ENCODE measurements at places on chromosomes 13 and 19.

GRCh38 chr19:32599736-32600157, 18.8 kb downstream of the PDCD5 start:
- DNase-seq: peak; percentile 30

- no peak for DNase-seq
Observed at GRCh38 chr19:47497821-47498520, 14.0 kb upstream of the KPTN start.

DNA sequence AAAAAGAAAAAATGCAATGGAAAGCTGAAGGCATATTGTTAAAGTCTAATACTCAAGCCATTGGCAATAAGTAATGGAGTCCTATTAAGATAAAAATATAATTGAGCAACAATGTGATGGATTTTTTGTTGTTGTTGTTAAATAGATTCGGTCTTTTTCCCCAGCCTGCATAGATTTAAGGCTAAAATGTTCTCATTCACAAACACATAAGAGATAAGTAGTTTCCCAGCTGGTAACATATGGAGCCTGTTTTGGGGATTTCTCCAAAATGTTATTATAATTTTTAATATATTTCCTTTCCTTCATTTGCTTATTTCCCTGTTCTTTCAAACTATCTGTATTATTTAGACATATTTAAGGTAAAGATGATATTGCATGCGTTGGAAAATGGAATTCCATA, 1149.1 kb upstream of the PRR20A start:
- DNase-seq: no peak

DNA sequence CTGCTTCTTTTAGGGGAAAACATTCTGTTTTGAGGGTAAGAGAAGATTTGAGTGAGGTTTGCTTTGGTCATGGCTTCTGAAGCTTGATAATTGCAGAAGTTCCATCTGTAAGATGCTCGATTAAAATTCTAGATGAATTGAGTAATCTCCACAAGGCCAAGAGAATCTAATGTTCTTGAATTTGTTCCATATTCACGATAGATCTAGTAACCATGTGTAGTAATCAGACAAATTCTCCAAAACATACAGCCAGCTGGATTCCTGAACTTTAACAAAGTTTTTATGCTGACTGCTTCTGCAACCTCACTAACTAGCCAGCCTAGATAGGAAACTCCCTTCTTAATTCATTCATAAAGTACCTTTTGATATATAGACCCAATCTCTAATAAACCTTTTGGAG, 92.7 kb downstream of the COL4A2 start:
- DNase-seq: no peak

- no peak for DNase-seq
Observed at GRCh38 chr19:18157465-18158063, 4.6 kb downstream of the PIK3R2 start.

DNA sequence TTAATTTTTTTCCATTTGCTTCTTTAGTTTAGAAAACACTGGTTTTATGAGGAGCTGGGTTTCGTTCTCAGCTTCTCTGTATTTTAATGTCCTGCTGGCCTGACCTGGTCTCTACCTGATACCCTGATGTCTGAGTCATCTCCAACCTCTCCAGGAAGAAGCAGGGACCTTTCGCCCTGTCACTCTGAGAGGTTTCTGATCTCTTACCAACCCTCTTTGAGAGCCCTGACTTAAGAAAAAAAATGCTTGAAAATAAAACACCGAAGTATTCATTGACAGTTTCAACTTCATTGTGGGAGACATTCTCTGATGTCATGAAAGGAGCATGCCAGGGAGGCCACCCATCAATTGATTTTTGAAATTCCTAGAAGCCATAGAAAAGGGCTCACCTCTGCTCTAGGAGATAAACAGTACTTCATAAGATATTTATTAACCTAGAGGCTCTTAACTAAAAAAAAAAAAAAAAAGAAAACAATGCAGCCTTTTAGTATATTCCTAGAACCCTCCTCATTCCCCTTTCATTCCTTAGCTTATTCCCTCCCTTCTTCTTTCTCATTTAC, 234.8 kb downstream of the ENOX1 start:
- no peak for DNase-seq

DNA sequence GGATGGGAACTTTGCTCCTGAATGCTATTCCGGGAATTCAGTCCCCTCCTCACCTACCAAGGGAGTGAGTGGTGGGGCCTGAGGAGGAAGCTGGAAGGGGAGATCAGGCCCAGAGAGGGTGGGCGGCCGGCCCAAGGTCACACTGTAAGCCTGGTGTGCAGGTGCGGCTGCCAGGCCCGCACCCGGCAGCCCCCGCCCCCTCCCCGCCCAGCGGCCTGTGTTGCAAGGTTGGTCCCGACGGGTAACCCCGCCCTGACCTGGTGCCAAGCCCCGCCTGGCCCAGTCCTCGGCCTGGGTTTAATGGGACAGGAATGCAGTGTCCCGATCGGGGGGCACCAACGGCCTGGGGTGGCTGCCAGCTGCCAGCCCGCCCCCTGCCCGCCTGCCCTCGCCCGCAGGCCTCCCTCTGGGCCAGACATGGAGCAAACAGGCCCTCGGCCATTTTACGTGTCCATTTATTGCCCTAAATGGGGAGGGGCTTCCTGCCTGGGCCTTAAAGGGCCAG, 5.5 kb downstream of the ZBTB7A start:
- peak; percentile 97 for DNase-seq

- DNase-seq: no peak
Observed at GRCh38 chr13:49314344-49314882, 66.7 kb downstream of the CDADC1 start.

- DNase-seq: no peak
Observed at GRCh38 chr13:49084961-49085360, 109.2 kb downstream of the FNDC3A start.

- no peak for DNase-seq
Observed at GRCh38 chr19:15614507-15615379, at the start of gene CYP4F8. CYP4F8 (plus strand) TSS chr19:15615218; CDS start chr19:15615617, 399 bp downstream.

DNA sequence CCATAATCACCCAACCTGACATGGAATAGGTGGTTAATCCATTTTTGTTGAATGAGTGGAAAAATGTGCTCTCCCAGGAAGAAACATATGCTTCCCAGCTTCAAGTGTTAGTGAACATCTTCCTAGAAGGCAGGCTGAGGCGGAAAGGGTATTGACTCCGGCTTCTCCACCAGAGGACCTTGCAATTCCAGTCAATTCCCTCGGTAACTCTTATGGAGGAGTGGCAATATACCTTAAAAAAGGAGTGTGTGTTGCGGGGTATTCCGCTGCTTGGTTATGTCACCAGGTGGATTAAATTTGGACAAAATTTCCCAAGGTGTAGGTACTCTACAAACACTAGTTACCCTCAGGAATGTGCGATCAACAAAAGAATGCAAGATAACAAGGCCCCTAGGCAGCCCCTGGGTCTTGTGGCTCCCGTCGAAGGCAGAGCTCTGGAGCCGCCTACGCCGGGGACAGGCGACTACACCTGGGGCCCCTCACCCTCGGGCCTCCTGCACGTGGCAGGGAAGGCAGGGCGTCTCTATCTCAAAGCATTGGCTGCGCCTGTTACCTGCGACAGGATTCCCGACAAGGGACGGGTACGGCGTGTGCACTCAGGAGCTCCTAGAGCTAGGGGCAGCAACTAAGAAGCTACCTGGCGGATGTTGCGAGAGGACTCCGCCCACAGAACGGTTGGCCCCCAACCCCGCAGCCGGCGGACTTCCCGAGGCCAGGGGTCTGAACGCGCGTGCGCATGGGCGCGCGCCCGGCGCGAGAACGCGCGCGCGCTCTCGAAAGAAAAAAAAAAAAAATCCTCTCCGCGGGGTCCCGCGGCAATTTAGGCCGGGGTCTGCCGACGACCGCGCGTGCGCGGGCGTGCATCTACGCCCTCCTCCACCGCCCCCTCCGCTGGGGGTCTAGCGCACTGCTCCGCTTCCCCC, at the start of gene WDR87:
Gene WDR87 (minus strand): TSS at position 649 of the 923 bp plus-strand sequence. CDS start 8,355 bp downstream, outside the sequence.
- peak; percentile 46 for DNase-seq

DNA sequence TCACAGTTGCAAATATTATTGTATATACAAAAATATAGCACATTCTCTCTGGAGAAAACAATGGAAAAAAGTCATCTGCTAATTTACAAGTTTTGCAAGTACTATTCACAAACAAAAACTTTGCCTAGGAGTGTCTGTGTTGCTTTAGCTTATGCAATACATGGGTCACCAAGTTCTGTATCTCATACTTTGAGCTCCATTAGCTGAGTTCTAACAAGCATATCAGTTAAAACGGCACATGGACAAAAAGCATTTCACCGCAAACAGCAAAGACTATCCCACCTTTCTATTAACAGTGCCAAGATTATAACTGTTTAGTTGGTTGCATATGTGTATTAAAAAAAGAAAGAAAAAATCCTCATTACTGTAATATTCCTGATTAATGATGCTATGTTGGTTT, 4.6 kb downstream of the SPRY2 start:
- no peak for DNase-seq

DNA sequence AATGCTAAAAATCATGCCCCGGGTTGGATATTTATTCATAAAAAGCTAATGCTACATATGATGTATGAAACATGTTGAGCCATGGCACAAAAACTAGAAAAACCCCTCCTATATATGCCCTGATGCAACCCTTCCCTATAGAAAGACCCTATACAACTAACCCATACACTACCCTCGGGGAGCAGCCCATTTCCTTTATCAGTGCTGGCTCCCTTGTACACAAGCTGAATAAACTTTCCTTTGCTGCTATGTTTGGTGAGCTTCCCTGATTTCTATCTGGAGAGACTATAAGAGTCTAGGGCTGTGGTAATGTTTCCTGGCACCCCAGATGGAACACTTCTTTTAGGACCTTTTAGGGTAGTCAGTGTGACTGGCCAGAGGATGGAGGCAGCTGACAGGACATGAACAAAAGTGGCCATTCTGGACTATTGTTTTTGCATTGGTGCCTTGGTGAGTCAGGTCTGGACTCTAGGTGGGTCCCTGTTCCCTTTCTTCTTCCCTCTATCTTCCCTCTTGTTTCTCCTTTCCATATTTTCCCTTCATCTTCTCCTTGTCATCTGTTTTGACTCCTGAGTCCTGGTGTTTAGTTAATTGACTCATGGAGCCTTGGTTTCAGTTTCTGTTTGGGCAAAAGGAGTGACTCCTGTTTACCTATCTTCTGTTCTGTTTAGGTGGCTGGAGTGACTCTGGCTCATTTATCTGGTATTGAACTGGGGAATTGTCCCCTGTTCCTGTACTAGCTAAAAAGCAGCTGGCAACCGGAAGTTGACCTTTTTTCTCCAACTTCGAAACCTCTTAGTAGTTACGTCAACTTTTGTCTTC, 1321.8 kb upstream of the PCDH9 start:
- no peak for DNase-seq

DNA sequence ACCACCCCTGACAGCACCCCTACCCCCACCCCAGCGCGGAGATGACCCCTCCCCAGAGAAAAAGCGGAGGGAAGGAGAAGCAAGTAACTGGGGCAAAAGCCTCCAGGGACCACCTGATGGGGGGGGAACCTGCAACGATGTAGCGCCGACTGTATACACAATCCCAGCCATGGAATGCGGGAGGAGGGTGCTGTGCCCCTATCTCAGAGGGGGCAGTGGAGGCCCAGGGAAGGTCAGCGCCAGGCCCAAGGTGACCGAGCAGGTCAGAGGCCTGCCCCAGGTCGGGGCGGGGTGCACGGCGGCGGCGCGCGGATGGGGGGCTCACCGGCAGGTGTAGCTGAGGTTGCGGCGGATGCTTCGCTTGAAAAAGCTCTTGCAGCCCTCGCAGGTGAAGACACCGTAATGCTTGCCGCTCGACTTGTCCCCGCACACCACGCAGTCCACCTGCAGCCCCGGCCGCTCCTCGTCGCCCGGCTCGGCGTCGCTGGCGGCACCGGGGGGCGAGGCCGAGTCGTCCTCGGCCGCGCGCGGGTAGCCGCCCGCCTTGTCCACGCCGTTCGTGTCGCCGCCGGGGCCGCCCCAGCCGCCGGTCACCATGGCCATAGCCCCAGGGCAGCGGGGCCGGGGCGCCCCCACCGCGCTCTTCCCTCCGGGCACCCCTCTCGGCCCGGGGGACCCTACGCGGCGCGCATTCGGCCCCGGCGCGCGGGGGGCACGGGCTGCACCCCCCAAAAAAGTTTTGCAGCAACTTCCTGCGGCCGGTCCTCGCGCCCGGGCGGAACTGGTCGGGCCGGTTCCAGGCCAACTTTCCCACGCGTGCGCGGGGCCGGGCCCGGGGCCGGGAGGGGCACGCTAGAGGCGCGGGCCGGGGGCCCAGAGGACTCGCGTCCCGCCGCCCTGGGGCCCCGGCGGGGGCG, 843 bp downstream of the NR2F6 start:
- peak; percentile 51 for DNase-seq

GRCh38 chr13:31768351-31768750, 29.0 kb downstream of the RXFP2 start:
- no peak for DNase-seq

DNA sequence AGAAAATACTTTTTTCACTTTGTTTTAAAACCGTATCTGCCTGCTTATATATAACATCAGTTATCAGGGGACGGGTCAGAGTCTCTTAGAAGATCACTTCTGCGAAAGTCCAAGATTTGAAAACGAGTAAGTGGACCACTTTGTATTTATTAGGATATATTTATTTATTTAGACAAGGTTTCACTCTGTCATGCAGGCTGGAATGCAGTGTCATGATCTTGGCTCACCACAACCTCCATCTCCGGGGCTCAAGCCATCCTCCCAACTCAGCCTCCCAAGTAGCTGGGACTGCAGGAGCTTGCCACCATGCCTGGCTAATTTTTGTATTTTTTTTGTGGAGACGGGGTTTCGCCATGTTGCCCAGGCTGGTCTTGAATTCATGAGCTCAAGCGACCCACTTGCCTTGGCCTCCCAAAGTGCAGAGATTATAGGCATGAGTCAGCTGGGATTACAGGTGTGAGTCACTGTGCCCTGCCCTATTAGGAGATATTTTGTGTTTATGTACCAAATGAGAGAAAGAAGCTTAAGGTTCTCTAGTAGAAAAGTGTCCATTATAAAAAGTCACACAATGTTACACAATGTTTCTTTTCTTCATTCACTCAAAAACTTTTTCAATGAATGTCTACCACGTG, 39.5 kb downstream of the RASL11A start:
- DNase-seq: no peak

GRCh38 chr13:62294244-62294643, 878.6 kb upstream of the PCDH20 start:
- no peak for DNase-seq

DNA sequence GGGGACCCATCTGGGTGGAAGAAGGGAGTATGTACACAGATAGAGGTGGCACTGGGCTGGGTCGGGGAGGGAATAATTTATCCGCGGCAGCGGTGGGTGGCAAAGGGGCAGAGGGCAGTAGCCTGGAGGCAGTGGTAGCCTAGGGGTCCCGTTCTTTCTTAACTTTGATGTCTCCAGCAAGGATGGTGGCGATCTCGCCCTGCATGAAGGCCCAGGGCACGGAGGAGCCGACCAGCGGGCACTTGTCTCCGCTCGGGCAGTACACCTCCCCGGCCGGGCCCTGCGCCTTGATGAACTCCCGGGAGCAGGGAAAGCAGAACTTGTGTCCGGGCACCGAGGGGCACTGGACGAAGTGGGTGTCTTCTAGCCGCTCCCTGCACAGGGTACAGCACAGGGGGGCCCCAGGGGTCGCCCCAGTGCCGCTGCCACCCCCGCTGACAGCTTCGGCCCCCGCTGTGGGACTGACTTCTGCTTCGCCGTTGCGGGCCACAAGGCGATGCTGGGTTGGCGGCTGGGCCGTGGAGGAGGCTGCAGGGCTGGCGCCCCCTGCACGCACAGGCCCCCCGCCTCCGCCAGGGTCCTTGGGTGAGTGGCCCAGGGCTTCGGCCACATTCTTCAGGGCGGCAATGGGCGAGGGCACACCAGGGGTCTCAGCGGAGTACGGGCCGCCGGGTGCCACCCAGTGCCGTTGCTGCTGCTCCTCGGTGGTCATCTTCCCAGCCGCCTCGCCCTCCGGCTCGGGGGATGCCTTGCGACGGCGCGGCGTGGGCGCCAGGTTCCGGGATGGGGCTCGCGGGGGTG, 1.9 kb downstream of the IRF2BP1 start:
- no peak for DNase-seq

- no peak for DNase-seq
Observed at GRCh38 chr13:31891472-31891871, 140.1 kb upstream of the FRY start.

GRCh38 chr13:27927444-27928352, 7.9 kb downstream of the PDX1 start:
- no peak for DNase-seq
